ENCODE measurements at places on chromosomes 4 and X.

DNA sequence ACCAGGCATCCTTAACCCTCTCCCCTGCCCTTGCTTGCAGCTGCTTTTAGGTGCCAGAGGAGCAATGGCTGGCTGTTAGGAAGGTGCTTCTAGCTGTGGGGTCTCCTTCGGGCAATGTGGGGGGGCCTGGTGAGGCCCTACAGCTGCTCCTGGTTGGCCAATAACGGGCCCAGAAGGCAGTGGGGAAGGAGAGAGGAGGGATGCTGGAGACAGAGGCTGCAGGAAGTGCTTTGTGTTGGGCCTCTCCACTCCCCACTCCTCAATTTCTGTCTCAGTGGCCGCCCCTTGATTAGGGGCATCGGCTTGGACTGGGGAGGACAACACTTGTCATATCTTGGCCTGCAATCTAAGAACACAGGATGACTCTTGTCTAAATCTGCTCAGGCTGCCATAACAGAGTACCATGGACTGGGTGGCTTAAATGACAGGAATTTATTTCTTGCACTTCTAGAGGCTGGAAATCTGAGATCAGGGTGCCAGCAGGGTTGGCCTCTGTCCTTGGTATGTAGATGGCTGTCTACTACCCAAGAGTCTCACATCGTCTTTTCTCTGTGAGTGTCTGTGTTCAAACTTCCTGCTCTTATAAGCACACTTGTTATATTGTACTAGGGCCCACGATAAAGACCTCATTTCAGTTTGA, 374.3 kb downstream of the MID1IP1 start:
- DNase-seq: no peak

DNA sequence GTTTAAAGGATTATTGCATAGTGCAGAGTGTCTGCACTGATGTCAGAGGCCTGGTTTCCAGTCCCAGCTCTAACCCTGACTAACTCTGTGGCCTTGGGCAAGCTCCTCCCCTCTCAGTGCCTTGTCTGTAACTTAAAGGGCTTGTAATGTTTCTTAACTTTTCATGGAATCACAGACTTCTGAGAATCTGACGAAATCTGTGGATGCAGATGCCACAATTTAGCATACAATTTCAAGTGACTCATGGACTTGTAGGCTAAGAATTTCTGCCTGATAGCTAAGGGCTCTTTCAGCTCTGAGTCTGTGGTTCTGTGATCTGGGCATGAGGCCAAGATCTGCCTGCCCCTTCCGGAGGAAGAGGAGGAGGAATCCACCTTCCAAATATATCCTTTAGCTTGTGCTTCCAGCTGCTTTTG, 236.9 kb downstream of the AR start:
- DNase-seq: no peak

- no peak for DNase-seq
Observed at GRCh38 chrX:108028854-108029253, 16.0 kb upstream of the VSIG1 start.

DNA sequence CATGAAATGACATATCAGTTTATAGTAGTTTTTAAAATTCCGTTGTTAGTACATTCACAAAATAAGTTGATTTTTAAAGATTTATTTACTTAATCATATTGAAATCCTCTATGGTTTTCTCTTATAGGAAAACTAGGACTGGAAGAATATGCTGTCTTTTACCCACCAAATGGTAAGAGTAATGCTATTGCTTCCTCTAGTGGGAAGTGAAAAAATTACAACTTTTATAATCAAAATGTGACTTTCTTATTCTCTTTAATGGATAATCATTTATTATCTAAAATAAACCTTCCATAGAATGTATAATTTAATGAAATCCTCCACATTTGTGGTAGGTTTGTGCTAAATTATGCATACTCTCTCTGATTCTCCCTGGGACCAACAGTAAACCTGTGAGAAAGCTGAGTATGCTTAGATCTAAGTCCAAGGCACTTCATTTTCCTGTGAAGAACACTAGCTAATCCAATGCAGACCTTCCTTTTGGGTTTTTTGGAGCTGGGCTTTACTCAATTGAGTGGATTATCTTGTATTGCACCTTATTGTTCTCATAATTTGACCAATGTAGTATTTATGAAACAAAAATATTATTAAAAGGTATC, 136.2 kb downstream of the TBC1D19 start:
- no peak for DNase-seq

- no peak for DNase-seq
Observed at GRCh38 chrX:97936296-97936695, 1052.6 kb downstream of the RPA4 start.

DNA sequence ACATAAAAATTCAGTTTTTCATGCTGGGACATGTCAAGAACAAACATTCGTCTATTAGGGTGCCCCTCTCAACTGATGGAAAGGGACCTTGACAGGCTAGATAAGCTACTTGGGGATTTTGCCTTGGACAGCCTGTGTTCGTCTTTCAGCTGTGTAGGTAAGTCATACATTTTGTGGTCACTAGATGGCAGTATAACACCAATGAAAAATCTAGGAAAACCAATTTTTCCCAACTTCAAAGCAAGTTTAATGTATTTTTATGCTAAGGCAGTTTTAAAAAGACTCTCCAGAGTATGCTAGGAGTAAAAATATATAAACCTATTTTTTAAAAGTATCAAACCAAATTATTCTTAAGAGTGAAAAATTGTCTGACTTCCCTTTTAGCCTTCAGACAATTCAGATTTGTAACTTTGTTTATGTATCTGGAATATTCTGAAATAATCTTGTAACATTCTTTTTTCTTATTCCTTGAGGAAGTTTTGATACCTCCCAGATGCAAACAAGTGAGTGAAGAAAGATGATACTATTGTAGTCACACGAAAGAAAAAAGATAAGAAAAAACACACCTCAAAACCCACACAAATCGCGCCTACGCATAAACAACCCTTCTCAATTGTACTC, 158.3 kb downstream of the CPE start:
- peak; percentile 18 for DNase-seq

GRCh38 chr4:38160487-38161207, 200.4 kb downstream of the PTTG2 start:
- peak; percentile 30 for DNase-seq

DNA sequence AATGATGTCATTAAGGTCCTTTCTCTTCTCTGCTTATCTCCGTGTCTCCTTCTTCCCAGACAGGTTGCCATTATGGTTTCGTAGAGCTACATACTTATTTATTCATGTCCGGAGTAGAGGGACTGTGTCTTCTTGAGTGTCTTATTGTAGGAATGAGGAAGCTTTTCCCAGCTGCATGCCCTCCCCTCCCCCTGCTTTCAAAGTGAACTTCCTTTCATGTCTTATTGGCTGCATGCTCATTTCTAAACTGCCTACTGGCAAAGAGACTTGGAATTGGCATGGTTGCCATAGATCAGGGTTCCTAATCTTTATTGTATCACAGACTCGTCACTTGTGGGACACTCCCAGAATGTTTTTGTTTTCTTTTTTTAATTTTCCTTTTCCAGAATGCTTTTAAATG, 15.4 kb downstream of the VAMP7 start:
- no peak for DNase-seq

DNA sequence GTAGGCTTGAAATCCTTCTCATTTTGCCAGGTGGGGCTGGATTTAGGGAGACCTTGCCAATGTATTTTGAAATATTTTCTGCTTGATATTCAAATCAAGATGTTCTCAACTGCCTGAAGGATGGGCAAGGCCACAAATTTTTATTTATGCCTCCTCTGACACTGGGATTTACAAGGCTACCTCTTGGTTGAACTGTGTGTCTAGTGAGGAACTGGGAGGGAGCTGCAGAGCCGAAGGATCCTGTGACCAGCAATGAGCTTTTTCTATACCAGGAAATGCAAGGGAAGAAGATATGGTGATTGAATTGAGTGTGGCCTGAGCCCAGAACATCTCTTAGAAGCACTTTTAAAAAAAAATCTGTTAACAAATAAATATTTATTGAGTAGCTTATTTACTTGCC, 14.9 kb downstream of the VSIG1 start:
- DNase-seq: no peak

DNA sequence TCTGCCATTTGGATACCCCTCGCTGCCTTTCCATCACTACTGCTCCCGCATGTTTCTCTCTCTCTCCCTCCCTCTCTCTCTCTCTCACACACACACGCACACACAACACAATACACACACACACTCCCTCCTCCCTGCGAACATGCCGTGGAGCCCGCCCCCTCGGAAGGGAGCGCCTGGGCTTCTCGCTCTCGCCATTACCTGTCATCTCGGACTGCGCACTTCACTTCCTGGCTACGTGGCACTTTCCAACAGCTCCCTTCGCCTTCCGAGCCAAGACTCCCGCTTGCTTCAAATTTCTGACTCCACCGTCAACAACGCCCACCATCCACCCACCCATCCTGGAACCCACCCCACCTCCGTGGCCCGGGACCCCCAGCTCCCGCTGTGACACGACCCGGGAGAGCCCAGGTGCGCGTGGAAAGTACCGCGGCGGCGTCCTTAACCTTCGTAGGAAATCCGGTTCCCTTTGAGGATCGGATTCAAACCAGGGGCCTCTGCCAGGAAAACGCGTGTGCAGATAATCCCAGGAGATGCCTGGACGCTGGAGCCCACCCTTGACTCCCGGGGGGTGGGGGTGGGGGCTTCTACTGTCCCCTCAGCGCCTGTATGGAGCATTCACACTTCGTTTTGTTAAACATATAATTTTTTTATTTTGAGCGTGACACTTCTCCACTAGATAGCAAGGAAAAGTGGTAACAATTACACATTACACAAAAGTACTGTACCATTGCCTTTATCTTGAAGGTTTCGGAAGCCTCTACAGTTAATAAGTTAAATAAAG, 12.5 kb downstream of the ARX start:
- DNase-seq: no peak

DNA sequence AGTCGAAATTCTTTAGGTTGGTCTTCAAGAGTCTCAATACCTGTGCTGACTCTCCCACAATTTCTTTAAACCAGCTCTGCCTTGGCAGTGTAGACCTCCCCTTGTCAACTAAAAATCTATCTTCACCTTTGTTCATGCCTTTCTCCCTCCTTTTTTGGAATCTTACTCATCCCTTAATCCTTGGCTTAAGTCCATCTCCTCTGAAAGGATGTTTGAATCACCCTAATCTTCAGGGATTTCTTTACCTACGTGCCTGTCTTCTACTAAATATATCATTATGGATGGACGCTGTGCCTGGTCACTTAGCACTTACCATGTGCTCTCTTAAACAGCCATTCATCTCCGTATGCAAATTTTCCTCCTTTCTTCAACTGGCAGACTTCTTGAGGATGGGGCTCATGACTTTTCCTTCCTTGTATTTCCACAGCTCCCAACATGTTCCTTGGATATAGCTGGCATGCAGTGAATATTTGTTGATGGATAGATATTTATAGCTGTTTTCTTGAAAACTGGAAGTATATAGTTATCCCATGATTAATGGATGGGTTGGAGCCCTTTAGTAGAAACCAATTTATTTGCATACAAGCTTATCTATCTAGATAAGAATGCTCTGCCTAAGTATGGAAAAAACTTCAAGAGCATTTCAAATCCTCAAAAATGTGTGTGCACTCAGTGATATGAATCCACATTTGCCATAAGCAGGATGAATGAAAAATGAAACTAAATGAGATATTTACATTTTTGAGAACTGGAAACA, 166.6 kb downstream of the SPRY1 start:
- no peak for DNase-seq

- DNase-seq: no peak
Observed at GRCh38 chr4:82042042-82042441, 331.7 kb downstream of the HNRNPD start.

DNA sequence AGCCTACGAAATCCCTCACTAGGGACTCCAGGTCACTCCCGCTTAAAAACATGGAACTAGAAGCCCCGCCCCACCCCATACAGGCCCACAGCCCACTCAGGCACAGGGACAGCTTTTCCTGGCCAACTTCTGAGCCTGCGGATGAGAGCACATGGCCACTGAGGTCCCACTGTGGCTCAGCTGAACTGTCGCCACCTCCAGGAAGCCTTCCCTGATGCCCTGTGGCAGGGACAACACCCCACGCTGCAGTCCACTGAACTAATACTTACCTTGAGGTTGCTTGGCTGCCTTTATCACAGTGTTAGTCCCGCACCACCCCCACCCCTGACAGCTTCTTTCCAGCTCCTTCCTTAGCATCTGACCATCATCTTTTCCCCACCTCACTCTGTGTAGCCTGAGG, 39.3 kb upstream of the MAN2B2 start:
- no peak for DNase-seq

DNA sequence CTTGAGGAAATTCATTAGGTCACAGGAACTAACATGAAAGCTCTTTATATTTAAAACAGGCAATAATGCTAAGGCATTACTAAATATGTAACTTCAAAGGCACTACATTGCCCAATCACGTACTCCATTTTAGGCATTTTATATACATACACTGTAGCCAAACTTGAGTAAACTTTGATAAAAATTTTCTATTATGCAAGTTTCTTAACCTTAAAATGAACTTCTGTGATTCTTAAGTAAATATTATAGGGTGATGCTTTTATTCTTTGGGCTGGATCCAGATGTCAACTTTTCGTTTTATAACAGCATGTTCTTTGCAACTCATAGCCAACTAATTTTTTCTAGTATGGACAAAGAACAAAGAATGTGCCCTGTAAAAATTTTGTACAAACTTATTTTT, 28.3 kb upstream of the MAP9 start:
- no peak for DNase-seq

- peak; percentile 31 for DNase-seq
Observed at GRCh38 chr4:70559211-70559830, 32.7 kb upstream of the AMBN start.

- no peak for DNase-seq
Observed at GRCh38 chr4:88295656-88296055, 11.3 kb upstream of the PPM1K start.

GRCh38 chrX:110373310-110373709, 14.7 kb downstream of the RTL9 start:
- no peak for DNase-seq

GRCh38 chrX:63282077-63282476, 69.1 kb downstream of the SPIN4 start:
- DNase-seq: no peak

DNA sequence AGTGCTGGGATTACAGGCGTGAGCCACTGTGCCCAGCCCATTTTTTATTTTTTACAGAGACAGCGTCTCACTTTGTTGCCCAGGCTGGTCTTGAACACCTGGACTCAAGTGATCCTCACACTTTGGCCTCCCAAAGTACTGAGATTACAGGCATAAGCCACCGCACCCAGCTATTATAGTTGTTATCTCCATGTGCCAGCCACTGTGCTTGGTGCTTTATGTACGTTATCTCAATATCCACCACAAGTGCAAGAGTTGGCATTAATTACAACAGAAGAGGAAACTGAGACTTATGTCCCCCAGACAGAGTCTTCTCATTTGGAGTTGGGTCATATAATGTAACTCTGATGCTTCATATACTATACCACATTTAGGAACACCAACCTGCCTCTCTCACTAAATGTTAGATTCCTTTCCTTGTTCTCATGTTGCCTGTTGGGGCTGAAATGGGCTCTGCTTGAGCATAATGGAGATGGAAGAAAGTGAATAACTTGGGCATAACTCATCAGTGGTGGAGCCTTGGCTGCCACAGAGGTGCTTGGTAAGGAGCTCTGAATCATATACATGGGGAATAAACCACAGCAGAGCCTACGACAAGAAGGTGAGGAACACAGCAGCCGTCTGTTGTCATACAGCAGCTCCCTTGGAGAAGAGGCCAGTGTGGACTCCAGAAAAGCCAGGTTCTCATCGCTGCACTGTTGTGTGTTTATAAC, 84.3 kb downstream of the SPRY1 start:
- no peak for DNase-seq

- DNase-seq: no peak
Observed at GRCh38 chr4:149050840-149051239, 608.6 kb upstream of the NR3C2 start.

- DNase-seq: no peak
Observed at GRCh38 chr4:150679018-150679764, 97.2 kb downstream of the MAB21L2 start.

GRCh38 chrX:55142919-55143310, 54.1 kb downstream of the PAGE2 start:
- DNase-seq: no peak

Data from NCI-H1417 treated with DMSO at 0.1 percent for 48 hours (cell line).